ENCODE measurements at places on chromosomes 2 and 18.

DNA sequence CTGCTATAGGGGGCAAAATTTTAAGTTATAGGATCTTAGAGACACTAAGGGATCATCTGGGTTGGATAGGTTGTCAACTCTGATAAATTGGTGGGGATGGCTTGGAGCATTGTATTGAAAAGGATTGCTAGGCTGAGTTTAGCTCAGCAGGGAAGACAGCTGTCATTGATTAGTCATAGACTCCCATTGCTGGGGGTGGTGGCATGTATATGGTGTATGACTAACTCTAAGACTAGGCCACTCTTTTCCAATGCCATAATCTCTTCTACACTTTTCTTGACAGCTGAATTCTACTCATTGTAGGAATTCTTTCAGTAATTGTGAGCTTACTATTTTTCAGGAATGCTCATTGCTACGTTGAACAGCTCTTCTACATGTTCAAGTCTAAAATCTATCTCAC, 81.3 kb upstream of the PELI1 start:
- DNase-seq = no peak

- no peak for DNase-seq
These were observed 928 bp downstream of the GPR39 start for GRCh38 chr2:132417430-132418035.

DNA sequence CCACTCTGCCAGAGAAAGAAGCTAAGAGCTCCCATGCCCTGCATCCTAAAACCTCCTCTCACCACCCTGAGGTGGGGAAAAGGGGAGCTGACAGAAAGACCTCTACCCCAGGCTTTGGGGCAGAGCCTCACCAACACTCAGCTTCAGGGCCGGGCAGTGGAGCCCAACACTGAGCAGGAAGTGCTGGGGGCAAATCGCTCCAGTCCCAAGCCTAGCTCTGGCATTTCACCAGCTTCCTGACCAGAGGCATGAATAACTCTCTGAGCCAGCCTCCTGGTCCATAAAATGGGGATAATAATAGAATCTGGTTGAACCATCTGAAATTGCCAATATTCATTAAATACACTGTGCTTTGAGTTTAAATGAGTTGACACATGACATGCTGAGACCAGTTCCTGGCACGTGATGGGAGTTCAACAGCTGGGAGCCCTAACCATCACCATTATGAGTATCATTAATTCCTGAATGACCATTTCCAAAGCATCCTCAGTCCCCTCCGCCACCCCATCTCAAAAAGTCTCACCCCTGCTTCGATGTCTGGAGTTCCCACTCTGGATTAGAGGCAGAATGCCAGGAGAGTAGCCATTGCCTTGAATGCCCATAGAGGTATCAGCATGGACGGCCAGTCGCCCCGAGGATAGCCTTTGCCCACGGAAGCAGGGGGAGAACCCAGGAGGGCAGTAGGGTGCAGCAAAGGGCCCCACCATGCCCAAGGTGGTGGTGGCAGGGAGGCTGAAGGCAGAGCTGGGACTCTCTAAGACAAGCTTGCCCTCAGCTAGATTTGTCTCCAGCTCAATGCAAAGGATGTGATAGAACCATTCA, 153.4 kb downstream of the TNS1 start:
- DNase-seq = no peak

- DNase-seq = no peak
These were observed 207.0 kb downstream of the CYP26B1 start for GRCh38 chr2:71940695-71941094.
